ENCODE measurements at places on chromosomes 2 and 18.

- H3K36me3 ChIP-seq, result no peaks in the 10 kb centered on the region
- H3K27me3 ChIP-seq, result no peaks in the 10 kb centered on the region
Measured at GRCh38 chr2:100924122-100924519, 78.0 kb upstream of the RPL31 start.

- no peak overlapping the region for H3K27ac ChIP-seq
- DNase-seq, result no peak
- no peaks in the 10 kb centered on the region for H3K27me3 ChIP-seq
- H3K4me3 ChIP-seq, result no peak overlapping the region
- H3K36me3 ChIP-seq, result no peaks in the 10 kb centered on the region
- H3K4me1 ChIP-seq, result no peaks in the 10 kb centered on the region
Measured at GRCh38 chr2:221255862-221256261, 316.2 kb downstream of the EPHA4 start.

DNA sequence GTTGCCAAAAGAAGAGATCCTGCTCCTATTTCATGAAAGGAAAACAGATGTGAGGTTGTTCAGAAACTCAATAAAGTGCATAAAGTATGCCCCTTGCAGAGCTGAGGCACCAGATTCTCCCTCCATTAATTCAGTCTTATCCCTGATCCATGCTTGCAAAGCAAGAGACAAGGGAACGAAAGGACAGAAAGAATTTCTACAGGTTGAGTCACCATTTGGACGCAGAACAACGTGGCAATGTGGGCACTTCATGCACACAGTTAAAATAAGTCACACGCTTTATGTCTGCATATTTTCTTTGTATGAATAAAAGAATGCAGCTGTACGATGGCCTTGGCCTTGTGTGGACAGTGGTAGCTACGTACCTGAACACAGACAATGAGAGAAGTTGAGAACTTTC, 321.7 kb upstream of the REV1 start:
- DNase-seq, result no peak
- H3K4me3 ChIP-seq, result no peak overlapping the region
- no peaks in the 10 kb centered on the region for H3K27me3 ChIP-seq

GRCh38 chr2:228283491-228284171, 102.1 kb upstream of the SPHKAP start:
- H3K27me3 ChIP-seq, result no peaks in the 10 kb centered on the region
- H3K27ac ChIP-seq, result no peak overlapping the region
- no peak overlapping the region for H3K4me3 ChIP-seq
- no peaks in the 10 kb centered on the region for H3K36me3 ChIP-seq
- no peak for DNase-seq
- no peaks in the 10 kb centered on the region for H3K4me1 ChIP-seq

GRCh38 chr2:241885946-241886643, 16.6 kb downstream of the RTP5 start:
- H3K4me3 ChIP-seq, result no peak overlapping the region
- no peaks in the 10 kb centered on the region for H3K4me1 ChIP-seq
- no peaks in the 10 kb centered on the region for H3K36me3 ChIP-seq
- H3K27me3 ChIP-seq, result no peaks in the 10 kb centered on the region
- no peak for DNase-seq
- H3K27ac ChIP-seq, result no peak overlapping the region
